ENCODE measurements at places on chromosomes 5 and 9.

DNA sequence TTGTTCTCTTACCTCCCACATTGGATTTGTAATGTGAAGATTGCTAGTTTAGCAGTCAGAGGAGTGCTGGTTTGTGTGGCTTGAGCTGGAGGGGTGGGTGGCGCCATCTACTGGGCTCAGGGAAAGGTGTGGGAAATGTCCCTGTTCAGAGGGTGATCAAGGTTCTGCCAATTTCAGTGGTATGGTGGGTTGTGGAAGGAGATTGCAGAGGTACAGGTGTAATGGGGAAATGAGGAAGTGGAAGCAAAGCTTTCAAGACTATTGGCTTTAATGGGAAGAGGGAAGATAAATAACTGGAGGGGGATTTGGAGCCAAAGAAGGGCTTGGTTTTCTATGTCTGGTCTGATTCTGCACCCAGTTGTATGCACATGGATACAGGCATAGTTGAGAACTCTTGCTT is 76.4 kb downstream of the OSMR start:
- DNase-seq = peak; percentile 55

DNA sequence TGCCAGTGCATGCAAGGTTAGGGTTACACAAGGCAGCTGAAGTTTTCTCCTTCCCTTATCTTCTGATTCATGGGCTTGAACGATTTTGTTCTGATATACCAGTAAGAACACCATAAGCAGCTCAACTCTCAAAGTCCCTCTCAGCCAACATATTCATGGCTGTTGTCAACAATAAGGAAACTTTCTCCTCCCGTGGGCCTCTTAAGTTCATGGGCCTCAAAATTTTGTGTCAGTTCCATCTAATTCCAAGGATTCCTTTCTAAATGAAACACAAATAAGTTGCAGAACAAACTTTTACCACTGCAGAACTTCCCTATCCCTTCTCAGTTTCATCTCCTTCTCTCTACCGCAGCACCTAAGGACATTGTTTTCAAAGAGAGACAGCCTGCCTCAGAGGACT is 23.6 kb upstream of the CAST start:
- DNase-seq = no peak

DNA sequence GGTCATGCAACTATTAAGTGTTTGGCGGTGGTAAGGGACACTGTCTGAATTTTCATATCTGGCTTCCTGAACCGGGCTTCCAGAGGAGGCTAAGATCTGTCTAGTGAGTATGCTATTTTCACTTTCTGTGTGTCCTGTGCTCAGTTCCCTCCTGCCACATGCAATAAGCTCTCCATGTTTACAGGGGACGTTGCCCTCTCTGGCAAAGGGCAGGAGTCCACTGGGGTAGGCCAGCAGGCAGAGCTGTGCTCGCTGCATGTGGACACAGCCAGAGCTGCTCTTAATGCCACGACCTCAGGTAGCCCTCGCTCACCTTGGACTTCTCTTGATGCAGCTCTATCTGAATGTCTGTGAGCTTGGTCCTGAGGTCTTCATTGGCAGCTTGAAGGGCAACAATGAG is 111.2 kb downstream of the JAKMIP2 start:
- no peak for DNase-seq

- no peak for DNase-seq
Observed at GRCh38 chr5:150774145-150774544, 4.4 kb upstream of the SMIM3 start.

DNA sequence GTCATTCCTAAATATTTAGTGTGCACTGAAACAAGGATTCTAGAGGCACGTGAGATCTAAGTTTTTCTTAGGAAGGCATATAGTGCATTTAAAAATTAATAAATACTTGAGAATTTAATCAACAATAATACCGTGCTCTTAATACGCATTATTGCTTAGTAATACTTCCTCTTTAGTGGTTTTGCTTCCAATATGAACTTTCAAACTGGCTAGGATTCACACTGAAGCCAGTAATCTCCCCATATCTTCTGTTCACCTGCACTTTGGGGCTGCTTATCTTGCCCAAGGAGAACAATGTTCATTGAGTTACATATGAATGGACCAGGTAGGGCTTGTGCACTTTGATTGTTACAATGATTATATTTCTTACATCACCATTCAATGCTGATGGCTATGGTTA is 180.5 kb upstream of the RIOK2 start:
- DNase-seq = no peak

- DNase-seq = peak; percentile 42
Observed at GRCh38 chr5:172005708-172006320, 624 bp downstream of the FBXW11 start.

- DNase-seq = no peak
Observed at GRCh38 chr5:172979778-172980177, 3.8 kb upstream of the ATP6V0E1 start.

- DNase-seq = no peak
Observed at GRCh38 chr5:15597804-15598203, 97.8 kb downstream of the FBXL7 start.

DNA sequence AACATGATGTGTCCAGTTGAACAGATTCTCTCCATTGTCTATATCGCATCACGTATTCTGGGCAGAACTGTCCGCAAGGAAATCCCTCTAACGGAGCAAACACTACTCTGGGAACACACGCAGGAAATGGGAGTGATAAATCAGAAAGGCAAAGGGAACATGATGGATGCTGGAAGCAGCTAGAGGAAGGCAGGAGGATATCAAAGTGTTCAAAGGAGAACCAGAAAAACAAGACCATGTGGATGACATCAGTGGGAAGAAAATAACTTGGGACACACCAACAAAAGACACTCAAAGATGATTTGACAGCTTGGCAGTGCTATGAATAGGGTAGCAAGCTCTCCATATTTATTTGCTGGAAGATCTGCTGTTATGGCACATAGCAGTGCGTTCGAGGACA is 142.9 kb downstream of the PLK2 start:
- no peak for DNase-seq

DNA sequence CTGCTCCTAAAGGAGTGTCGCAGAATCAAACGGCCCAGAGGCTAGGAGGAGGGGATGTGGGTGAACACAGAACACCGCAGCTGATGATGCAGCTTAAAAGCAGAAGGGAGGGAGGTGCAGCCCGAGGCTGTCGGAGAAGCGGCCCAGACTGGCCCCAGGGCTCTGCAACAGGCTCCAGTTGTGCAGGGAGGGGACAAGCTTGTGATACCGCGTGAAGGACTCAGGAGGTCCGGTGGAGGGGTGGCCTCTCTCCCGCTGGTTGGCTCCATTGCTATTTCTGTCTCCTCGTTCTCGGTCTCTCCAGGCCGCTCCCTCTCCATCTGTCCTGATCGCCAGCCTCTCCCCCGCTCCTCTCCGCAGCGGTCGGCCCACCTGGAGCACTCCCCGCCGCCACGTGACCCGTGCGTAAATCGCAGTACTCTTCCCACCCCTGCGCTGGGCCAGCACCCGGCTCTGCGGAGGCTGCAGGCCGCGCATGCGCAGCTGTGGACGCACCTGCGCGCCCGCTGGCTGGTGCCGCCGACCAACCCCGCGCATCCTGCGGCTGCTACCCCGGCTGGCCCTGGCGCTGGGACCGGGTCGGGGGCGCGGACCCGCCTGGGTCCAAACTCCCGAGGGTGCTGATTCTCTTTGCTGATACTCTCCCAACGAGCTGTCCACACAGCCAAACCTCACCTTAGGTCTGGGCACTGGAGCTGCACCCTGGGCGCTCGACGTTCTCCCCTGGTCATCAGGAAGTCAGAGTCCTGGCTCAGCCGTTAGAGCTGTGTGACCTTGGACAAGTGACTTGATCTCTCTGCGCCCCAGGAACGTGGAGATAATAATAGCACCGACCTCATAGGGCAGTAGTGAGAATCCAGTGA is 3.7 kb upstream of the STXBP1 start:
- DNase-seq = peak; percentile 77

DNA sequence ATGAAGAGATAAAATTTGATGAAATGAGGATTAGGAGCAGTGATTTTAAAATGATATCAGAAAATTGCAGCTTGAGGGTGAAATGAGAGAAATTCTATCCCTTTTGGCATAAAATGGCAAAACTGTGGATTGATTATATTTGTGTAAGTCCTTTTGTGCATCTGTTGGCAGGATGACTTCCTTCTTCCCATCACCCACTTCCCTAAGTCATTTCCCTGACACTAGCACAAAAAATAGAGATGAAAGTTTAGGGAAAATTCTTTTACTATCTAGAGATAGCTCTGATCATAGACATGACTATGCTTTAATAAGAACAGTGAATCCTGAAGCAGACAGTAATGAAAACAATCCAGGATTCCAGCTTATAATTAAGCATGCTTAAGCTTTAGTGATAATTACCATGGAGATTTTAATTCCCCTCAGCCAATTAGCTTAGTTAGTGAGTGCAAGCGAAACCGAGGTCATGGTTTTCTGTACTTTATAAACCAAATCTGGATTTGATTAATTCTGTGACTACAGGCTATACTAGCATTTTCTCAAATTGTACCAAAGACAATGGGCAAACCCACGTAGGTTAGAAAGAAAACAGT is 163.6 kb upstream of the TARS1 start:
- DNase-seq = no peak

GRCh38 chr9:1490341-1491232 is 440.4 kb downstream of the DMRT2 start:
- DNase-seq = no peak
